Ovary (tissue), 10 donors: ENCODE measurements at places on chromosomes 7 and 10. TPM values are rescaled to one million over a fixed set of nuclear protein-coding genes. Genes with fewer than 3 reads are reported as not detected.

DNA sequence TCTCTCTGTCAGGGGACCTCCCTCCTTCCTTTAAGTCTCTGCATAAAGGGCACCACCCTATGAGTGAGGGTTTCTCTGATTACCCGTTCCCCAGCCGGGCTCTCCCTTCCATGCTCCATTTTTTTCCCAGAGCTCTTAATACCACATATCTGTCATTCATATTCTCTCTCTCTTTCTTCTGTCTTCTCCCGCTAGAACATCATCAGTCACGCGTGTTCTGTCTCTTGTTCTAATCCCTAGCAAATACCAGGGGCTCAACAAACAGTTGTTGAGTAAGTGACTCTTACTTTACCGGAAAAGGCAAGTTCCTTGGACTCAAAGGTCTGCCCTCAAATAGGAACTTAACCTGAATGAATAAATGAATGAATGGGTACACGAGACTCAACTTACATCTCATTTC, 68.5 kb downstream of the RSU1 start:
- no peak for DNase-seq
- peaks cover 7% of the 10 kb centered on the region for H3K4me1 ChIP-seq
- H3K36me3 ChIP-seq: no peaks in the 10 kb centered on the region
- no peak overlapping the region for H3K4me3 ChIP-seq
- no peak overlapping the region for H3K27ac ChIP-seq

GRCh38 chr10:103663802-103664201, 170.3 kb downstream of the NEURL1 start:
- no peak overlapping the region for H3K4me3 ChIP-seq
- no peak overlapping the region for H3K27ac ChIP-seq
- no peaks in the 10 kb centered on the region for H3K36me3 ChIP-seq
- H3K27me3 ChIP-seq: no peaks in the 10 kb centered on the region

GRCh38 chr7:152411389-152411788, 24.4 kb downstream of the KMT2C start:
- H3K36me3 ChIP-seq: no peaks in the 10 kb centered on the region
- no peak for DNase-seq
- H3K27me3 ChIP-seq: no peaks in the 10 kb centered on the region
- no peak overlapping the region for H3K4me3 ChIP-seq

DNA sequence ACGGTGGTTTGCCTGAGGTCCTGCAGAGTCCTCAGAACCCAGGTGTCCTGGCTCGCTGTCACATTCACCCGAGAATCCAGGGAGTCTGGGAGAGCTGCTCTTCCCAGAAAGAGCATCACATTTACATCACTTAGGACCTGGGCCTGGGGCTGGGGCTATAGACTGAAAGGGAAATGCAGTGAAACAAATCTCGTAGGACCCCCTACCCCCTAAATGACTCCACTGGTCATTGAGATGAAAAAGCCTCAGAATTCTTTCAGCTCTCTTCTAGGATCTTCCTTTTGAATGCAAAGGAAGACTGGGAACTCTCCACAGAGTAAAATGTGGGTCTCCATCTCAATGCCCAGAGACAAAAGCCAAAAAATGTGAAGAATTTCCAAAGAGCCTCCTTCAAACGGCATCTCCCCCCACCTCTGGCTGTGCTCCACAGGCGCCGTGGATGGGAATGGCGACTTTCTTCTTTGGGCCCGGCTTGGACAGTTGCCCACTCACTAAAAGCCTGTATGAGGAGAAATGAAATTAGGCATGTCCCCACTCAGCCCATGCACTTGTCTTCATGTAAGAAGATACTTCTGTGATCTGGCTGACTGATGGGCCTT, 49.0 kb upstream of the PODXL start:
- H3K27me3 ChIP-seq: no peaks in the 10 kb centered on the region
- H3K36me3 ChIP-seq: no peaks in the 10 kb centered on the region
- no peak overlapping the region for H3K27ac ChIP-seq
- DNase-seq: peak; percentile 41
- H3K4me1 ChIP-seq: no peaks in the 10 kb centered on the region

SGMS1 gene
- total RNA-seq: 34.6 TPM

DNA sequence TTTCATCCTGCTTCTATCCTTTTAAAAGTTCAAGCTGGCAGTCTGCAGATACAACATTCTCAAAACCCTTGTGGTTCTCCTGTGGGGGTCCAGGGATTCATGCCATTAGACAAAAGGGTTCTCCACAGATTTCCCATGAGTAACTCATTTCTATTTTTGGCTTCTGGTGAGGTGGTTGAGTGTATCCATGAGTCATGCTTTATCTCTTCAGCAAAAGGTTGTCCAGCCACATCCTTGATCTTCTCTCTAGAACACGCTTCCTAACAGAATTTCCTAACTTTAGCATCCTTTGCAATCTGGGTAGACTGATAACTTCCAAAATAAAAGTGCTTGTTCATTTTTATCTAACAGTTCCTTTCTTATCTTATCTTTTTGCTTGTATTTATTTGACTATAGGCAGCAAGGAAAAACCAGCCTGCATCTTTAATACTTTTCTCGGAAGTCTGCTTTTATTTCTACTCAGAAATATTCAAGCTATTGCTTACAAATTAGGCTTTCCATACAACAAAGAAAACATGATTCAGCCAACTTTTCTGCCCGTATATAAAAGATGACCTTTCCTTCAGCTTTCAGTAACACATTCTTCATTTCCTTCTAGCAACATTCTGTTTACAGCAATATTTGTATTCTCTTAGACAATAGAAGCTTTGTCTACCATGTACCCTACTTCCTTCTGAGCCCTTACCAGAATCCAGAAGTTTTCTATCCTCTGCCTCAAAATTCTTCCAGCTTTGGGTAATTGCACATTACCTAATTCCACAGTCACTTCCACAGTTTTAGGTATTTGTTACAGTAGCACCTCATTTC, 79.3 kb upstream of the IL6 start:
- no peak overlapping the region for H3K27ac ChIP-seq
- H3K4me1 ChIP-seq: no peaks in the 10 kb centered on the region
- DNase-seq: no peak
- H3K36me3 ChIP-seq: no peaks in the 10 kb centered on the region
- H3K4me3 ChIP-seq: no peak overlapping the region

UPK3BL1 gene
- 18.1 TPM for total RNA-seq

GRCh38 chr7:155612658-155613057, 31.8 kb upstream of the RBM33 start:
- no peaks in the 10 kb centered on the region for H3K36me3 ChIP-seq
- no peak overlapping the region for H3K27ac ChIP-seq
- no peaks in the 10 kb centered on the region for H3K27me3 ChIP-seq
- no peaks in the 10 kb centered on the region for H3K4me1 ChIP-seq
- no peak overlapping the region for H3K4me3 ChIP-seq

DNA sequence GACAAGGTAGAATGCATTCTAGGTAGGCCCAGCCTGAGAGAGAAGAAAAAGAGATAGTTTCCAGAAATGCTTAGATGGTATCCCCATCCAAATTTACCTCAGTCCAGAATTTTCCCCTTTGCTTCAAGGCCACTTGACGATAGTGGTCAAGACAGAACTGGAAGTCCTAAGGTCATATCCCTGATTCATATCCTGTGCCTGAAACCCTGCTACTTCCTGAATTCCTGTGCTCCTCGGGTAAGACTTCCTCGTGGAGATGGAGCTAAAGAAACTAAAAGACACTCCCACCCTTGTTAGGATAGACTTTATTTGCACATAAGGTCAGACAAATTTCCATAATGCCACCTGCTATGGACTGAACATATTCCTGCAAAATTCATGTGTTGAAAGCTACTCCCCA, 175.9 kb downstream of the EVX1 start:
- H3K4me3 ChIP-seq: no peak overlapping the region
- no peaks in the 10 kb centered on the region for H3K36me3 ChIP-seq
- H3K27me3 ChIP-seq: no peaks in the 10 kb centered on the region
- no peak overlapping the region for H3K27ac ChIP-seq
- DNase-seq: no peak

DNA sequence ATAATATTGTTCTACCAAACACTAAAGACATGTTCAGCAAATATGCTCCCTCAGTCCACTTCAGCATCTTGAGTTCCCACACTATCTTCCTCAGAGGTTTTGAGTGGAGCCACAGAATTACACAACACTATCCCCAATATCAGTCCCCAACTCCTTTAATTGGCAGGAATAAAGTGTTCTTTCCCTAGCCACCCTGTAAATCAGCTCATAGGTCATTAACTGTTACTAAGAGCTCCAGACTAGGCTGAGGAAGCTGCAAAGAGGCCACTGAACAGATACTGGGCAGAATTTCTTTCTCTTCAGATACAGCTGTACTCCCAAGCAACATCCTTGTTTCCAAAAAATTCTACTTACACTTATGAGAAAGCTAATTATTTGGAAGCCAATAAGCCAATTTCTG, 11.6 kb upstream of the KAT6B start:
- no peaks in the 10 kb centered on the region for H3K36me3 ChIP-seq
- no peak for DNase-seq
- no peaks in the 10 kb centered on the region for H3K27me3 ChIP-seq
- H3K27ac ChIP-seq: no peak overlapping the region
- no peak overlapping the region for H3K4me3 ChIP-seq

FEZF1 gene
- not detected for total RNA-seq

- H3K36me3 ChIP-seq: no peaks in the 10 kb centered on the region
- H3K4me3 ChIP-seq: no peak overlapping the region
- H3K27me3 ChIP-seq: no peaks in the 10 kb centered on the region
- no peak overlapping the region for H3K27ac ChIP-seq
- DNase-seq: no peak
Observed at GRCh38 chr10:80144696-80145131, 12.2 kb downstream of the PLAC9 start.
